AG10803 (cell line): ENCODE measurements at places on chromosomes 6 and 20.
A peak's percentile ranks its signal among the peaks of the same experiment; 100 is the strongest.

DNA sequence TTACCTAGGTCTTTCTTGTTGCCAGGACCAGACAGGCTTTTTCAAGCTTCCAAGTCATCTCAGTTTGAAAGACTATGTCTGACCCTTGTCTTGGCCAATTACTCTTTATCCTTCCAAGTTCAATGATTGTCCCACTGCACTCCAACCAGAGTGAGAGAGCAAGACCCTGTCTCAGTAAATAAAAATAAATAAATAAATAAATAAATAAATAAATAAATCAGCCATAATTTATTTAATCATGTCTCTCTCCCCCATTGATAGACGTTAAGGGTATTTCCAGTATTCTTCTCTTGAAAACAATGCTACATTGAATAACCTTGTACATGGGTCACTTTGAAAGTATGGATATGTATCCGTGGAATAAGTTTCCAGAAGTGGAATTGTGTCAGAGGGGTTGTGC, 83.2 kb downstream of the PTPRA start:
- DNase-seq = no peak

GRCh38 chr6:149642829-149643580, 5.5 kb downstream of the KATNA1 start:
- DNase-seq = peak; percentile 75

GRCh38 chr20:58467572-58468527, 47.3 kb downstream of the APCDD1L start:
- DNase-seq = no peak

DNA sequence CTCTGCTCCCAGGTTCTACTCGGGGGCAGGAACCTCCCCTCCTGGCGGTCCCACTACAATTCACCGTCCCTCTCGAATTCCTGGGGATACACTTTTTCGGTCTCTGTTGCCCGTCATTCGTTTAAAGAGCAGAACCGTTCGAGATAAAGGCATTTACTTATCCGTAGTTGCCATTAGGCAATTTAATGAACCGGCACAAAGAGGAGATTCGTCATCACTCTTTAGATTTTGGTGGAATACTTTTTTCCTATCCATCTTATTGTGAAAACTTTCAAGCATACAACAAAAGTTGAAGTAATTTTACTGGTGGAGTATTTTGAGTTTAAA, 1.2 kb upstream of the CD24 start:
- no peak for DNase-seq

DNA sequence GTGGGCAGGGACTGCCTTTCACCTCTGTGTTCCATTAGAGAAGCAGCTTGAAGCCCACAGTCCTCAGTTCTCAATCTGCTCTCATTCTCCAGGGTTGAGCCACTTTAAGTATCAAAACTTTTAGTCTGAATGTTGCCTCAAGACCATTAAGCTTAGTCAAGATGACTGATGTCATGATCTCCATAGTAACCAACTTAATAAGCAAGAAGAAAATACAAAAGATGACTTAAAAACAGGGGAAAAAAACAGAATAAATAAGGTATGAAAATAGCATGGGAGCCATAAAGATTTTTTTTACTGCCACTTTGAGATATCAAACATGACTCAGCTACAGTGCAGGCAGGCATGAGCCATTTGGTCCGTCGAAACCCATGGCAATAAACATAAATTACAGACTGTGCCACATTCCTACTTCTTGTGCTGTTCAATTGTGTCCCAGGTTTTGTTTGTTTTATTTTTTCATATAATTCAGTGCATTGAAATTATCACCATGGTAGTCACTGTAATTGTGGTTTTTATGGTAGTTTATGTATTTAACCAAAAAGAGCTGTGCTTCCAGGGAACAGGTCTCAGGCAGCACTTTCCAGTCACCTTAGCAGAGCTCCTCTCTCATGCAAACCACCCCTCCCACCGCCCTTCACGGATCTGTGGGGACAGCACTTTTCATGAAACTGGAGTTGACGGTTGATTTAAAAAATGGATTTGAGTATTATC, 156.5 kb upstream of the INSM1 start:
- DNase-seq = peak; percentile 25

DNA sequence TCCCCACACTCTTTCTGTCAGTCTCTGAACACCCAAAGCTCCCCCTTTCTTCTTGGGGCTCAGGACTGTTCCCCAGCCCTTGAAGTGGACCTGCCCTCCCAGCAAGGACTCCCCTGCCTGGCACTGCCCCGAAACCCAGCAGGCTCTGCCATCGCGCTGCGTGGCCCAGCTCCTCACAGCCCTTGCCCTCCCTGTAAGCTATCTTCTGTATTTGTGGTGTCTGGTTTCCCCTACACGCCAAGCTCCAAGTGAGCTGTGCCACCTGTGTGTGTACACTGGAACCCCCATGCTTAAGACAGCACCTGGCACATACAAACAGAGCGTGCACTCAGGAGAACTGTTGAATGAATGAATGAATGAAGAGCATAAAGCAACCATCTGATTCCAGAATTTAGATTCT, 57.7 kb downstream of the TMEM242 start:
- no peak for DNase-seq

DNA sequence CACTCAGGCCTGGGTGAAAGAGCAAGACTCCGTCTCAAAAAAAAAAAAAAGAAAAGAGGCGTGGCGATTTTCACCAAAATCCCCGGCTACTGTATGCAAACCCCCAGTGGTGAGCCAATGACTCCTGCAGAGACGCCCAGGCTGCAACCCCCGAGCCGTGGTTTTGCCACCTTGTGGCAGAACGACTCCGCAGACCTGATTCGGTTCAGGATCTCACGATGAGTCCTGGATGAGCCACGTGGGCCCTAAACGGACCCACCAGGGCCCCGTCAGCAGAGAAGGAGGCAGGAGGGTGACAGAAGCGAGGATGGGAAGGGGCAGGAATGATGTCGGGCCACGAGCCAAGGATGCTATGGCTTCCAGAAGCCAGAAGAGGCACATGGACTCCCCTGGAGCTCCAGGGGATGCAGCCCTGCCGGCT, 42.5 kb downstream of the SLC2A4RG start:
- DNase-seq = no peak

DNA sequence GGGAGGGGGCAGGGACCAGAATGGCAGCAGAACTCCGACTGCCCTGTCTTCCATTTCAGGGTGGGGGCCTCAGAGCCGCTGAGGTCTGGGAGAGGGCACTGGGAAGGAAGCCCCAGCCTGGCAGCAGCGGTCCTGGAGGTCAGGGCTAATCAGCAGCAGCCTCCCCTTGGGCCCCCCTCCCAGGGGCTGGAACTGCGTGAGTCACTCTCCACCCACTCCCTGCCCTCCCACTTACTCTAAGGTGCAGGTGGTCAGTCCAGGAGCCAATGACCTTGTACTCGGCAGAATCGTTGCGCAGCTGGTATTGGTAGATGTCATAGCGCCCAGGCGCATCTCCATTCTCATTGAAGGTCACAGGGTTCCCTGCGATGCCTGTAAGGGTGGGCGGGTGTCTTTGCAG, 105.9 kb downstream of the GRM4 start:
- DNase-seq = no peak

DNA sequence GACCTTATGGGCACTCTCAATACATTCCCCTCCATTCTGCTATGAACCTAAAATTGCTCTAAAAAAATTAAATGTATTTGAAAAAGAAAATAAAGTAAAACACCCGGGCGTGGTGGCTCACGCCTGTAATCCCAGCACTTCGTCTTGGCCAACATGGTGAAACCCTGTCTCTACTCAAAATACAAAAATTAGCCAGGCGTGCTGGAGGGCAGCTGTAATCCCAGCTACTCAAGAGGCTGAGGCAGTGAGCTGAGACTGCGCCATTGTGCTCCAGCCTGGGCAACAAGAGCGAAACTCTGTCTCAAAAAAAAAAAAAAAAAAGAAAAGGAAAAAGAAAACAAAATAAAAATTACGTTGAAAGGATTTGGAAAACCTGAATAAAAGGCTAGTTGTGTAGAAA, 60.5 kb downstream of the CD164 start:
- no peak for DNase-seq

DNA sequence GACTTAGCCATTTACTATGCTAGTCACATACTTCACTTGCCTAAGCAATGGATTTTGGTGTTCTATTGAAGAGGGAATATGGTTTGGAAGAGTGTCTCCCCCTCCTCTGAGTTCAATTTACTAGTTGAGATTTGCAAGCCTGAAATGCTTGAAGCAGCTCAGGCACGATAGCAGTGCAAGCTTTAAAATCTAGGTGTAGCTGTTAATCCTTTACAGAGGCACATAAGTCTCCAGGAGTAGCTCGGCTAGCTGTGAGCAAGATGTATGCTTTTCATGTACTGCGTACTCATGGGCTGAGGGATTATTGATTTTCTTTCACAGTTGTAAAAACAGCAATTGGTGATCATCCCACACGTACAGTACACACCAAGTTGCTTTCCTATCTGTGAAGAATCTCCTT, 726 bp downstream of the FLRT3 start:
- DNase-seq = no peak

- DNase-seq = no peak
Observed at GRCh38 chr6:30781395-30781742, 37.0 kb upstream of the IER3 start.

GRCh38 chr6:110342759-110343158, 15.4 kb downstream of the METTL24 start:
- DNase-seq = no peak

- DNase-seq = no peak
Observed at GRCh38 chr6:91171754-91172462, 585.0 kb upstream of the MAP3K7 start.
